ENCODE measurements at places on chromosomes 3 and 15.

- DNase-seq, result no peak
These were observed 319.6 kb upstream of the TBC1D5 start for GRCh38 chr3:18061737-18062656.

DNA sequence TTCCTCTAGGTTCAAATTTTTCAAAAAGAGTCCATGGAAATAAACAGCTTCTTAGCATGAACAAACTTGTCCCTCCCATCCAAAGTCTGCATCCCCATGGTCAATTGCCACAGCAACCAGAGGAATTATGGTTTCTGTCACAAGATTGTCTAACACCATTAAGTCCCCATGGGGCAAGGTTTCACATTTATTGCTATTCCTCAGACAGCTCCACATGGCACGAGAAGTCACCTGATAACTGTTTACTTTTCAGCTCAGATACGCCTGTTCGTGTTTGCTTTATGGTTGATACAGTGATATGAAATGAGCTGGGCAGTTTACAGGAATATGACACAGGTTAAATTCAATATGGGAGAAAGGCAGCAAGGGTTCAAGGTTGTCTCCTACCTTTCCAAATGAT, 37.9 kb upstream of the MUC13 start:
- no peak for DNase-seq

DNA sequence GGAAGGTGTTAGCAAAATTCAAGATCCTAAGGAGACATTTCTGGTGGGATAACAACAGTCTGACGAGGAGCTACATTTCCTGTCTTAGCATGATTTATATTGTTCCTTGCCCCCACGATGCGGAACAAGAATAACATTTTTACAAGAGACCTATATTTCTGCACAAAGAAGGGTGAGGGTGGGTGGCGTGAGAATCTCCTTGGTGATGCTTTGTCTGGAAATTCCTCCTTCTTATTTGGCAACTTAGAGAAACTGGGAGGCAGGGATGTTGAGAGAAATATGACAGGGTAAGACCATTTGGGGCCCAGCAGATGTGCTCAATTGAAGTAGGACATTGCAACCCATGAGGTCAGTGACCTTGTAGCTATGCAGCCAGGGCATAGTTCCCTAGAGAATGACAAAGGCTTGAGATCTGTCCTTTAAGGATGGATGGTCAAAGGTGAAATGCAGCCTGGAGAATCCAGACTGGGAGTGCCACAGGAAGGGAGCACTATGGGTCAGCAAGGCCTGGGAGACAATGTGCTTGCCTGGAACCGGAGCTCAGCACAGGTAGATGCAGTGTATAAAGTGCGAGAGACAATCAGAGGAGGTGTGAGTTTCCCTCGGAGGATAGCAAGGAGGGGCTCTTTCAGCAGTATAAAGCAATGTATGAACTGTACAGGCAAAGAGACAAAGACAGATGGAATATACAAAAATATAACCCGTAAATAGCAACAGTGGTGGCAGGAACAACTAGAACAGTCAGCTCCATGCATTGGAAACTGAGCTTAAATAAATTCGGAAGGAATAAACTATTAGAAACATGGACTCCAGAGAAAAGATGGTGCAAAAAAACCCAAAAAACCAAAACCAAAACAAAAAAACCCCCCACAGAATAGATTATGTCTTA, 317.6 kb upstream of the TBL1XR1 start:
- no peak for DNase-seq

- peak; percentile 36 for DNase-seq
These were observed 18.0 kb downstream of the ZNF148 start for GRCh38 chr3:125357032-125357658.

- DNase-seq, result no peak
These were observed 20.1 kb downstream of the LRRC2 start for GRCh38 chr3:46545818-46546630.

DNA sequence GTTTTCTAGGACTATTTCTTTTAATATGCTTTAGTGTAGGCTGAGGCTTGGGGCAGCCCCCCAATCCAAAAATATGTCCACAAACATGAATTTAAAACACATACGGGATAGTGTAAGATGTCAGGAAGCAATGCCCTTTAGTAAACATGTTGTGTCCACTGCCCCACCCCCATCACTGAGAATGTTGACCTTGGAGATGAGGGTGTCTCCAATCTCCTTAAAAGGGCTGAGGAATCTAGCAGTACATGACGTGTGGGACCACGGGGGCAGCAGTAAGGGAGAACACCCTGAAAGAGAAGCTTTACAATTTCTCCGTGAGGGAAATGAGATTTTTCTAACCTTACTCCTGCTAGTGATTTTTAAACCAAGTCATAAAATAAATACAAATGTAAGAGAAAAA, 84.7 kb downstream of the SQOR start:
- DNase-seq, result no peak

DNA sequence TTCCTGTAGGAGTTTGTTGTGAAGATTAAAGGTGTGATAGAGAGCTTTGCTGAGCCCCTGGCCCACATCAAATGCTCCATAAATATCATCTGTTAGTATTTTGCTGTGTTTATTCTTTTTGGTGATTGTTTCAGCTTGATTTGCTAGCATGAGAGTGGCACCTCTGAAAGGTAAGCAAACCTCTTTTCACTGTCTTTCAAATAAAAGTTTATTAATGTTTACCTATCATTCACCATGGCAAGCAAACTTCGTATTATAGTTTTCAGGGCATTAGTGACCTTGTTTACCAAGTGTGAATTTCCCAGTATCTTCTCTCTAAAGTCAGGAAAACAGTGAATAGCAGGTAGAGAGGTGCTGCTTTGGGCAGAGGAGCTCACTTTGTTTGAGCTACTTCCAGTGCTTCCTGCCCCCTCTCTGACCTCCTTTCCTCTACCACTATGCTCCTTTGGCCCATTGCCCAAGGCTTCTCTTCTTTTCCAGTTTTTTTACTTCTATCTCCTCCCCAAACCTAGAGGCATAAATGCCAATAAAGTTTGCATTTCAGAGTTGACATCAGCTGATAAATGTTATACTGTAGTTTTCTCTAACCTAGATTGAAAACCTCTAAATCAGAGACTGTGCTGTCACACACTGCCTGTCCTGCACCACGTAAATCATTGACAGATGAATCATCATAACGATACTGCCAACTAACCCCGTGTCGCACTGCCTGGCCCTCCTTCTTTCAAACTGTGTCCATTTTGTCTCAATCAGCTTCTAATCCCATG, 569.0 kb downstream of the TUSC7 start:
- DNase-seq, result no peak

GRCh38 chr15:52858782-52859176, 68.6 kb upstream of the ONECUT1 start:
- DNase-seq, result no peak

- no peak for DNase-seq
These were observed 76.2 kb upstream of the HERC1 start for GRCh38 chr15:63909819-63910437.

GRCh38 chr15:65629548-65629947, 7.8 kb downstream of the SLC24A1 start:
- no peak for DNase-seq

GRCh38 chr3:10551821-10552630, 46.6 kb upstream of the ATP2B2 start:
- peak; percentile 73 for DNase-seq

DNA sequence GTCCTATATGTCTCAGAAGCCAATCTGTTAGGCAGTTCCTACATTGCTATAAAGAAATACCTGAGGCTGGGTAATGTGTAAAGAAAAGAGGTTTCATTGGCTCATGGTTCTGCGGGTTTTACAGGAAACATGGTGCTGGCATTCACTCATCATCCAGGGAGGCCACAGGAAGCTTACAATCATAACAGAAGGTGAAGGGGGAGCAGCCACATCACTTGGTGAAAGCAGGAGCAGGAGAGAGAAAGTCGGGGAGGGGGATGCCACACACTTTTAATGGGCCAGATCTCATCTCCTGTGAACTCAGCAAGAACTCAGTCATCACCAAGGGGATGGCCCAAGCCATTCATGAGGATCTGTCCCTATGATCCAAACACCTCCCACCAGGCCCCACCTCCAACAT, 9.1 kb downstream of the SLC49A4 start:
- no peak for DNase-seq

GRCh38 chr3:62559831-62560445, 186.6 kb upstream of the FEZF2 start:
- no peak for DNase-seq

GRCh38 chr3:48899273-48899672, 591 bp upstream of the SLC25A20 start:
- no peak for DNase-seq

GRCh38 chr3:119600732-119601131, 3.0 kb downstream of the PLA1A start:
- DNase-seq, result no peak

GRCh38 chr3:124839896-124840295, 47.3 kb downstream of the ITGB5 start:
- no peak for DNase-seq

- DNase-seq, result no peak
These were observed 58.4 kb downstream of the NOX5 start for GRCh38 chr15:69072906-69073305.

DNA sequence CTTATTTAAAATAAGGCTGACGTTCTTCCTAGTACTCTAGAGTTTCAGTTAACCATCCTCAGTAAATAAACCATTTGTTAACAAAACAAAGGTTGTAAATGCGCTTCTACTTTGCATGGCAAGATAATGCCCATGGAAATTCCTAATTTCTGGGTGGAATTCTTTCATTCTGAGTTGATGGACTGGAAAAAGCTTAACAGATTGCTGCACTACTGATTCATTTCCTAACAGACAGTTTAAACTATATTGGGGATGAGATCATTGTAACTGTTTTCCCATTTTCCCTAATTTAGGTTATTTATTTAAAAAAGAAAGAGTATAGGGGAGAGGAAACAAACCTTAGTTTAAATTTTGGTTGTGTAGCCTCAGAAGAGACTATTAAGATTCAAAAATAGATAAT, 342.2 kb downstream of the NLGN1 start:
- no peak for DNase-seq

DNA sequence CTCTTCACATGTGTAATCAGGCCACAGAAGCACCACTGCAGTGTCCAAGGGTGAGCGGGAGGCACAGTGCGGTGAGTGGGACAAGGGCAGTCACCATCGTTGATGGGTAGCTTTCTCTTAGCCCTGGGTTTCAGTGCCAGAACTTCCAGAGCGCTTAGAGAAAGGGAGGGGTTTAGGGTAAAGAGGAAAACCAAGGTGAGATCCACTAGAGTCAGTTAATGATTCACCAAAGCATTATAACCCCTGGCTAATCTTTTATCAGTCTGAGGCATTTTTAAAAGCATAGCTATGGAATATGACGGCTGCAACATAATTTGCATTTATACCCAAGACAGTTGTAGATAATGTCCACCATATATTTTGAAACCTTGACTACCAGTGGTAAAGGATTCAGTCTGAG, 94.8 kb downstream of the SHQ1 start:
- DNase-seq, result no peak

DNA sequence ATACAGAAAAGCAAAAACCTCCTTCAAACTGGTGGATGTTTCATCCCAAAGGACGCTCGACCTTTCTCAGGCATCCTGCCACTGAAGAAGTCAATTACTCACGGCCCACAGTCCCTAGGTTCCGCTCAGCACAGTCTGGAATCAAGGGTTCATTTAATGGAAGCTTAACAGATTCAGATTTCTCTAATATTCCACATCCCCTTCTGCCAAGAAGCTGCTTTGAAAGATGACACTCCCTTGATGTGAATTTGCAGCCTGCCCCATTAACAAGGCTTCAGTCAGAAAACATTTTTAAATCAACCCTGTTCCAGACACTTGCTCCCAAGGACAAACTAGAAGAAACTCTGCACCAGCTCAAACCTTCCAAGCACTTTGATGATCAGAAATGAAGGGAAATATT, 81.2 kb downstream of the LIPC start:
- DNase-seq, result no peak

GRCh38 chr3:30286811-30287210, 319.6 kb upstream of the TGFBR2 start:
- no peak for DNase-seq

- DNase-seq, result no peak
These were observed 965.0 kb downstream of the MCTP2 start for GRCh38 chr15:95196176-95196915.

DNA sequence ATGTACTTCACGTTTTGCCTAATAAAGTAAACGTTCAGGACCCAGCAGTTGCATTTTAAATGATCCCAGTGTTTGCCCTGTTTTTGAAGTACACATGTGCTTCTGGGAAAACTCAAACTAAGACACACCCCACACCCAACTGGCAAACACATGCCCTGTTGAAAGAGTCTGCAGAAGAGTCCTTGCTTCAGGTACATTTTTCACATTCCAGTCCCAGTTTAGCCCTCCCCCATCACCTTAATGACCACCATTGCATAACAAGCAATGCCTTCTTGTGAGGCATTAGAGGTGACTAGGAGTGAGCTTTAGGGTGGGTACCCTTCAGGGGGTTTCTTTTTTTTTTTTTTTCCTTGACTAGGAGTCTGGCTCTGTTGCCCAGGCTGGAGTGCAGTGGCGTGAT, 322.3 kb downstream of the CNTN4 start:
- DNase-seq, result no peak

GRCh38 chr3:8457039-8457438, 44.6 kb upstream of the LMCD1 start:
- no peak for DNase-seq

- DNase-seq, result no peak
These were observed 188.5 kb downstream of the MAGI1 start for GRCh38 chr3:65850261-65850660.

DNA sequence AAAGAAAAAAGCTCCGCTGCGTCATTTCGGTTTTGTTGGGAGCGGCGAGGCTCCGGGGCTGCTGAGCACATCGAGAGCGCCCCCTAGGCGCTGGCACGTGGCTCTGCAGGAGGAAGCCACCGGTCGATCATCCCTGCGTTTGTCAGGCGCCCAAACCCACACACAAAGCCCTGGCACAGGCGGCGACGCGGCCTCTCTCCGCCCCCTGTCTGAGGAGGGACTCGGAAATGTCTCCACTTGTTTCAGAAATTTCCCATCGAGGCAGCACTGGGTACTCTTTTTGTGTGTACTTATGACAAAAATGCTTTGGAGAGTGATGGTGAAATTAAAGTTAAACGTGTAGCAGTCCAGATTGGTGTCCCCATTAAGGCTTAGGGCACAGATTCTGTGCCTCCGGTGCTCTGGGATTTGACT, 407.3 kb upstream of the ONECUT1 start:
- no peak for DNase-seq

DNA sequence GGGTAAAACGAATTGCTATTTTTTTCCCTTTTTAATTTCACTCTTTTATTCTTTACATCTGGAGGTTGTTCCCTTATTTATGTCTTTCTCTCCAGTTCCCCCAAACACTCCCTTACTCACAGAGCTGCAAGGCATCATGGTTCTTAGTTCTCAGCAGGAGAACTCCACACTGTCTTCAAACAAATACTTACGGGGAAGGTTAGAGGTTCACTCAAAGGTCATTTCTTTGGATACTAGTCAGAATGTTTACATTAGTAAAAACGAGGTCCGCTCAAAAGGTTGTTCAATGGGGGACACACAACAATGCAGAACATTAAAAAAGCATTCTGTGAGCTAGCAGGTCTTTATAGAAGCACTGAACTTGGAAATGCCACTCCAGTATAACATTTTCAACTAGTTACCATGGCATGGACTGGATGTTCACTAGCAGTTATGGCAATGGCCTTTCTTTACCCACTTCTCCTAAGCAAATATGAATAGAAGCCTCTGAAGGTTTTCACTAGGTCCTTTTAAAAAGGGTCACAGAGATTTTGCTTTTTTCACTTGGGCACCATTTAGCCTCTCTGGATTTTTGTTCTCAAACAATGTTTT, 201.7 kb downstream of the MEIS2 start:
- no peak for DNase-seq
